SJSA1 (cell line): ENCODE measurements at places on chromosomes 3 and 15. TPM values are rescaled to one million over a fixed set of nuclear protein-coding genes. Genes with fewer than 3 reads are reported as not detected.

DUOX2 gene
- total RNA-seq, result not detected in 2 replicates

ADAMTS9 gene
- total RNA-seq, result 4.0 and 5.6 TPM in 2 replicates

LNP1 gene
- 1.6 and 4.1 TPM in 2 replicates for total RNA-seq

FOXB1 gene
- not detected in 2 replicates for total RNA-seq

CD200R1 gene
- 0.06 TPM in 1 of 2 replicates, not detected in the other for total RNA-seq

GRCh38 chr3:2921903-2922302 is 188.3 kb downstream of the IL5RA start:
- no peak for DNase-seq
